CD4-positive, CD25-positive, alpha-beta regulatory T cell (primary cell): ENCODE measurements at places on chromosomes 16 and 17.

DNA sequence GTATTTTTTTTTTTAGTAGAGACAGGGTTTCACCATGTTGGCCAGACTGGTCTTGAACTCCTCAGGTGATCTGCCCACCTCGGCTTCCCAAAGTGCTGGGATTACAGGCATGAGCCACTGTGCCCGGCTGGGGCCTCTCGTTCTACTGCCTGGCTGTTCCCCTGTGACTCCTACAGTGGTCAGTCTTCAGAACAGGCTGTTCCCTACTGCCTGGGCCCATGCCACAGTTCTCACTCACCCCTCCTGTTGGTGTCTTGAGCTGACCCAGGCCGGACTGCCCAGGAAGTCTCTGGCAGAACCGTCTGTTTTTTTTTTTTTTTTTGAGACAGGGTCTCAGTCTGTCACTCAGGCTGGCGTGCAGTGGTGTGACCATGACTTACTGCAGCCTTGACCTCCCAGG, 3.3 kb downstream of the CDK3 start:
- DNase-seq = no peak

DNA sequence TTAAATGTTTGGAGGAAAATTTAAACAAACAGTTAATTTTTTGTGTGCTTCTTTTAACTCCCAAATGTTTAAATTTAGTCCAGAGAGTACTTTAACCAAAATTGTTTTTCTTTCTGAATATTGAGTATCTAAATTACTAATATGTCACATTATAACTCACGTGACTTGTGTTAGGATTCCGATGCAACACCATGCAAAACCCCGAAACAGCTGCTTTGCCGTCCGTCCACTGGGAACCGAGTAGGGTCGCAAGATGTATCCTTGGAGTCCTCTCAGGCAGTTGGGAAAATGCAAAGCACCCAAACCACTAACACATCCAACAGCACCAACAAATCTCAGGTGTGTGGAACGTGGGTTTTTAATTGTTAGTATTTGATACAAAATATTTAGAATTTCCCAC, 38.7 kb upstream of the ADCY7 start:
- no peak for DNase-seq

DNA sequence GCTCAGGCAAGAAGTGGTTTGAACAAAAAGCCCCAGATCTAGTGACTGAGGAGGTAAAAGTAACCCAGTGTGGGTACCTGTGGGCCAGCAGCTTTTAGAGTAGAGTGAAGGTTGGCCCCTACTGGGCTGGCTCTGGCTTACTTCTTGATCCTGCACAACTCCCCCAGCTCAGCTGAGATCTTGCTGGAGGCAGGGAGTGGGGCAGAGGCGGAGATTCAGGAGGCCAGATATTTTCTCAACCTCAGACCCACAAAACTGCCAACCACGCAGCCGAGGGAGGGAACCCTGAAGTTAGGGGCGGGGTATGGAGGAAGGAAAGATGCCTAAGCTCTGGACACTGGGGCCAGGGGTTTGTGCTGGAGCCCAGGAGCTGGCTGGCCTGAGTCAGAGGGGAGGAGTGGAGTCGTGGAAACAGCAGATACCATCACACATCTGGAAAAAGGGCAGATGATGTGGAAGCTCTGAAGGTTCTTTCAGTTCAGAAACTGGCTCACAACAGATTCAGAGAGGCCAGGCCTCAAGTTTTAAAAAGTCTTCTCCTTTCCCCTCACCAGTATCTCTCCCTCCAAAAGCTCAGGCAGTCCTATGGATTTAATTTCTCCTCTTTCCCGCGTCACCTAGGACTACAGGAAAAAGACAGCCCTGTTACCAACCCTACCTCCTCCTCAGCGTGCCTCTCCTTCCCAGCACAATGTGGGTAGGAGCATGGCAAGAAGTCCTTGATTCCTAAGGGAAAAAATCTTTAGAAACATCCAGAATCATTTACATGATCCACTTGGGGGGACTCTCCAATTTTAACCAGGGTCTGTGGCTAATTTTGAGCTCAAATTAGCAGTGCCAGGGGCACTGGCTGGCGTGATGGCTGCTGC, 48.1 kb downstream of the MYO18A start:
- no peak for DNase-seq

DNA sequence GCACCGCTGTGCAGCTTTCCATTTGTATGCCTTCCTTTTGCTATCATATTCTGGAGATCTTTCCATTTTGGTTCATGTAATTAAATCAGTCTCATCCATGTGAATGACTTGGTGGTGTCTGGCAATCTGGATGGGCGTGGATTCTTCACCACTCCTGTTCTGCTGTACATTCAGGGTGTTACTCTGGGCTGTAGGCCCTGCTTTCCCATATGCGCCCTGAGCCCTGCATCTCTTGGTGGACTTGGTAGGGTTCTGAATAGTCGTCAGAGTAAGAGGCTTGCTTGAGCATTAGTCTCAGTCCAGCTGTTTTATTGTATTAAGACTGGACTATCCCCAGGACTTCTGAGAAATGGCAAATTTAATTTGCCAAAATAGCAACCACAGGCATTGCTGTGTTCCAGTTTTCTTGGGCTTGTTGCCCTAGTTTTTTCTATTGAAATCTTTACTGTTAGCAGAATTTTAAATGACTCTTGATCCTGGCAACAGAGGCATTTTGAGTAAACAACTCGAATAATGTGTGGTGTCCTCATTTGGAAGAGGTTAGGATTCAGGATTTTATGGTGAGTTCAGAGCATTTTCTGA, 14.9 kb downstream of the BANP start:
- no peak for DNase-seq

DNA sequence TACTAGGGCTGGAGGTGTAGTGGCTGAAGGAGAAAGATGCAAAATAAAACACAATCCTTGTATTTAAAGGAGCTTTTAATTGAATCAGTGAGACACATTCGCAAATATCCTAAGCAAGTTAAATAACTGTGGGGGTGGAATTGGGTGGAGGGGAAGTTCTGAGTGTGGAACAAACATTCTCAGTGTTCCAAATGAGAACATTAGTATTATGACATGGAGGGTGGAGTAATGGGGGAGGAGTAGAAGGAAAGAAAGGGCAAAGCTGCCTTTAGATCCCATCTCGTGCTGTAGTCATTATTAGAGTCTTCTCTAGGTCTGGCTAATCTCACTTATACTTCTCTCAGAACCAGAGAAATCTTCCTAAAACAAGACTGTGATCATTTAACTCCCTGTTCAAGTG, 169.7 kb downstream of the ANKFN1 start:
- DNase-seq = no peak

DNA sequence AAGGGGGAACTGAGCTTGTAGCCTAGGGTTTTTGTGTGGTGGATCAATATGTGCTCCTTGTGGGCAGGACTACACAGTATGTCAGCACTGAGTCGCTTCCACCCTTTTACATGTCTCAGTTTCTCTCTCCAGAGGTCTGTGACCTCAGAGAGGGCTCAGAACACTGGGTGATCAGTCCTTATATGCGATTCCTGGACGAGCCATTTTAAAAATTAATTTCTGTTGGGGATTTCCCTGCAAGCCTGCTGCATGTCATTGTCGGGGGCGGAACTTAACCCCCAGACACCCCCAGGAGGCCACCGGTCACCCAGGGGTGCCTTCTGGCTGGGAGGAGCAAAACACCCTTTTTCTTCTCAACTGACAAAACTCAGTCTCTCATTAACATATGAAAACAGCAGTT, 14.1 kb downstream of the DHRS7B start:
- no peak for DNase-seq

DNA sequence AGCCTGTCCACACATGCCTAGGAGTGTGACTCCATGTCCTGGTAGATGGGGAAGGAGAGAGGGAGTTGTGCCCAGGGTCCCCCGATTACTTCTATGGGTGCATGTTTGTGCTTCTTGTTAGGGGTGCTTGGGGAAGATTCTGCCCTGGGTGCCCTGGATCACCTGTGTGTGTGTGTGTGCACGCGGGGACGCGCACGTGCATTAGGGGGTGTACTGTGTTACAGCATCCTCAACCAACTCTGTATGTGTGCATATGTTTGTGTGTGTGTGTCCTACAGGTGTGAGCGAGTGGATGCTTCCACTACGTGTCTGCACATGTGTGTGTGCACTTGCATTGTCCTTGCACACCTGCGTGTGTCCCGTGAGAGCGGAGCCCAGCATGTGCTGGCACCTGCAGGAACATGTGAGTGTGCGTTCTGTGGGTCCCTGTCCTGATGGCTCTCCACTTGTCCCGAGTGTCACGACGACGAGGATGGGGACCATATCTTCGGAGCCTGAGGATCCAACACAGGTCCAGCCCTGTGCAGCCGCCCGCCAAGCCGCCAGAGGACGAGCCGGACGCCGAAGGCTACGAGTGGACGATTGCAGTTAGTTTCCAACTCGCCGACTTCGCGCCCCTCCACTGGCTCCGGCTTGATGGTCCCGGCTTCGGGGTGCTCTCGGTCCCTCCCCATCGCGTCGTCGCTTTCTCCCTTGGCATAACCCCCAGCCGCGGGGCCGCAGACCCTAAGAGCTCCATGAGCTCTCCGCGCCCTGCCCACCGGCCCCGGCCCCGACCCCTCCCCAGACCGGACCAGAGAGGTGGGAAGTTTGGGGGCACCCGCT, 6.0 kb upstream of the TBC1D3B start:
- DNase-seq = no peak

DNA sequence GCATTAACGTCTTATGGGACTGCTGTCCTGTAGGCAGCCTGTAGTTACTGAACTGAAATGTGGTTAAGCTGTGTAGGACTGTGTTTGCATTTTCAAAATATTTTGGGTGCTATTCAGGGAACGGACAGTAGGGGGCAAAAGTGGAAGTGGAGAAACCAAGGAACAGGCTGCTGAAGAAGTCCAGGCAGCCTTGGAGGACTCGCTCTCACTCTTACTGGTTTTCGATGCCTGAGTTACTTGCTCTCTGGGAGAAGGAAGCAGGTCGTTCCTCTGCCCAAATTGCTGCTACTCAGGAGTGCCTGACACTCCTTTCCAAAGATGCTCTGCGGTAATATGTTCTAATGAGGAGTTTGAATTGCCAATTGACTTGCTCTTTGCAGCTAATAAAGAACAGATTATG, 64.5 kb upstream of the RBFOX1 start:
- no peak for DNase-seq

GRCh38 chr17:627051-627450, 87.6 kb downstream of the VPS53 start:
- DNase-seq = no peak

GRCh38 chr17:49913226-49914095, 55.5 kb upstream of the DLX4 start:
- DNase-seq = no peak

DNA sequence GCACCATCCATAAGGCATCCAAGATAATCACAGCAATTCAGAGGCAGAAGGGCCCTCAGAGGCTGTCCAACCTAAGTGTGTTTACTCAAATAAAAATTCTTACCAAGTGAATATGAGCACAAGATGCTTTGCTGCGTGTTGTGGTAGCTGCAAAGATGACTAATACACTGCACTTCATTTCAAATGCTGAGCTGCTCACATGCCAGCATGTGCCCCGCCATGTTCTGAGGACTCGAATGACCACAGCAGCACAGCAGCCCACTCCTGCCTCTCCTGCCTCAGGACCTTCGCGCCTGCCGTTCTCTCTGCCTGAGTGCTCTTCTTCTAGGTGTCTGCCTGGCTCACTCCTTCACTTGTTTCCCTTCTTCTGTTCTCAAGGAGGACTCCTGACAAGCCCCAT, 19.0 kb downstream of the PIK3R5 start:
- no peak for DNase-seq

- DNase-seq = no peak
Measured at GRCh38 chr17:42555122-42555622, 2.4 kb downstream of the HSD17B1 start.

- no peak for DNase-seq
Measured at GRCh38 chr17:1612400-1612799, 16.2 kb downstream of the SLC43A2 start.

- no peak for DNase-seq
Measured at GRCh38 chr17:28940675-28941074, 10.6 kb downstream of the PHF12 start.

- no peak for DNase-seq
Measured at GRCh38 chr16:81142864-81143263, 46.7 kb upstream of the GCSH start.

GRCh38 chr17:31715446-31715845, 143.6 kb downstream of the COPRS start:
- no peak for DNase-seq

- DNase-seq = no peak
Measured at GRCh38 chr17:36901506-36901905, 35.8 kb upstream of the LHX1 start.

GRCh38 chr17:13735444-13735843, 133.7 kb upstream of the HS3ST3A1 start:
- no peak for DNase-seq

DNA sequence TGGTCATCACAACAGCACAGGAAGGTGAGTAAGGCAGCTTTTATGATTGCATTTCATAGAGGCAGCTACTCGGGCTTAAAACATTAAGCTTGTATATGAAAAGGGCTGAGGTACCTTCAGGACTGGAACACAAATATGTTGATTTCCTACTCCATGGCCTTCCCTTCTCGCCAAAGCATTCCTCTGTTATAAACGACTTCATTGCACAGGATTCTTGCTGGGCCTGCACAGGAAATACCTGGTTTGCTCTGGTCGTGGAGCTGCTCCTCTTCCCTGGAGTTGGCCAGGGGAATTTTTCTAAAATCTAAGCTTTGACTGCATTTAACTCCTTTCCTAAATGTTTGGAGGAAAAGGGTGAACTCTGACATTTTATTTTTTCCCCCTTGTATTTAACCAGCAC, 49.0 kb downstream of the CHD9 start:
- no peak for DNase-seq

DNA sequence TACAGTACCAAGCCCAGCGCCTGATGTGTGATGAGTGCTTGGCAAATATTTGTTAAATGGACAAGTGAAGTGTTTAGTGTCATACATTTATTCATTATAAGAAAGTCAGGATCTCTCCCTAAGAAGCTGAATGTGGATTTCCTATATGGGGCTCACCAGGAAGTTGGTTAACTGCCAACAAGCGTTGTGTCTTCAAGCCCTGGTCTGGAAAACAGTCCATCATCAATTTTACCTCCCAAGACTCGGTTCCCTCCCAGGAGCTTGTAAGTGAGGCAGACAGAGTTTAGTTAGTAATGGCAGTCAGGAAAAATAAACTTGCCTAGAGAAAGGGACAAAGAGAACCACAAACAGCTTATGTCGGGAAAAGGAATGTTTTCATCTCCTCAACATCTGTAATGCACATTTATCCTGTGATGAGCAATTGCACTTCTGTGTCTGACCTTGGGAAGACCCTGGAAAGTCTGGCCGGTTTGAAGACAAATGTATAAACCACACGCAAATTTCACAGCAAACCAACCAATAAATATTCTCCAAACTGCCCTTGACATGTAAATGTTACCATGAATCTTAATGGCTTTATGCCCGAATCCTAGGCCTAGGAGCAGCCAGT, 28.3 kb downstream of the C16orf95 start:
- DNase-seq = no peak

DNA sequence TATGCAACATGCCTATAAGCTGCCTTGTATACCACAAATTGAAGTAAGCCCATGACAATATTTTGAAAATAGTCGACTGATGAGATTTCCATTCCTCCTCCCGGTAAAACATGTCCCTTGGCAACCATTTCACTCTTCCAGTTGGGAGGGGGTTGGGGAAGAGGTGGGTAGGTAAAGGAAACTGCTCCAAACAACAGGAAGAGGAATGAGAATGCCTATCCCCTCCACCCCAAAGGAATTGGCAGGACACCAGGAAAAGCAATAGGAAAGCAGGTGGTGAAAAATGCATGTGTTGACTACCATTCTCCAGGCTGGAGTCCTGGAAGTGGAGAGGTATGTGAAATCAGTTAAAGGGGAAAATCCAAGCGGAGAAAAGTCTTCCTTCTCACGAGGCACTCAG, 455.9 kb upstream of the PSMD7 start:
- no peak for DNase-seq

GRCh38 chr16:7374614-7375174, 42.0 kb downstream of the RBFOX1 start:
- DNase-seq = no peak
